NCI-H1417 treated with DMSO at 0.1 percent for 48 hours (cell line): ENCODE measurements at places on chromosomes 11 and 22.

- DNase-seq: no peak
These were observed 3.0 kb upstream of the SWAP70 start for GRCh38 chr11:9660886-9661285.

DNA sequence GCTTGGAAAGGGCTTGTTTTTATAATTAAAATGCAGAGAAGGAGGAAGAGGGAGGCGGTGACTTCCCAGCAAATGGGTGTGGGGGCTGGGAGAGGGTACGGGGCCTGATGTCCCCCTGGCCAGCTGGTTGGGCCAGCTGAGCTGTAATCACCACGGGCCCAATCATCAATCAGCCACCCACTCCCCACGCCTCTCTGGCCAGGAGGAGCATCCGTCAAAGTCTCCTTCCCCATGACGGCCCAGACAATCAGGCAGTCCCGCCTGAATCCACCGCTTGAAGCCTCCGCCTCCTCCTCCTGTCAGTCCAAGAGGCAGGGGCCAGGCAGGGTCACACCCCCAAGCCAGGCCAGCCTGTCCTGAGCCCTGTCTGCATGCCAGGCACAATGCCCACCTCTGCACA is 13.3 kb upstream of the CABP7 start:
- DNase-seq: no peak

DNA sequence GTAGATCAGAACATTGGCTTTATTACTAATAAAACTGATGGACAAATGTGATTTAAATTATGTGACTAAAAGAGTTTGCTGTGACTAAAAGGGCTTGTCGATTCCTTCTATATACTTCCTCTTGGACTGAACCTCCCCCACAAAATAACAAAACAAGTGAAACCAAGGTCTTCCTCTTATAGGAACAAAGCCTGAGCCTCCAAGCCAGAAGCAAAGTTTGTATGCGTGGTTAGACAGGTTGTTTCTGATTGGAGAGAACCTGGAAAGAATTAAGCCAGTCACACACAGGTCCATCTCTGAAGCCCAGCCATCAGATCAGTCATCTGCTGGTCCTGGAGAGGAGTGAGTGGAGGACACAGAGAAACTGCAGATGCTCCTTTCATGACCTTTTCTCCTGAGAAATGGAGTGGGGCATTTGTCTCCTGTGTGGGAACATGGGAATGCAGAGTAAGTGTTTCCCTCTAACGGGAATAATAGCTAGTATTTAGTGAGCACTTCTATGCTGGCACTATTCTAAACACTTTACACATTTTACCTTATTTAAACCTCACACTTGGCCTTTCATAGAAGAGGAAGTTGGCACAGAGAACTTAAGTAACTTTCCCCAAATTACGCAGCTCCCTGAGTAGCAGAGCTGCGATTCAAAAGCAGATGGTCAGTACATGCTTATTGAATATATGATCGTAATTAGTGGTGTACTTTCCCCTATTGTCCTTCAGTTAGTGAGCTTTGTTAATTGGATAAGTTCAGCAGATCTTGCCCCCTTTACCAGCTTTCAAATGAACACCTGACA is 77.1 kb downstream of the UVRAG start:
- DNase-seq: no peak

- DNase-seq: no peak
These were observed 990.2 kb downstream of the BRD1 start for GRCh38 chr22:48837341-48837935.

GRCh38 chr11:15839061-15839460 is 517.3 kb downstream of the SOX6 start:
- DNase-seq: no peak

DNA sequence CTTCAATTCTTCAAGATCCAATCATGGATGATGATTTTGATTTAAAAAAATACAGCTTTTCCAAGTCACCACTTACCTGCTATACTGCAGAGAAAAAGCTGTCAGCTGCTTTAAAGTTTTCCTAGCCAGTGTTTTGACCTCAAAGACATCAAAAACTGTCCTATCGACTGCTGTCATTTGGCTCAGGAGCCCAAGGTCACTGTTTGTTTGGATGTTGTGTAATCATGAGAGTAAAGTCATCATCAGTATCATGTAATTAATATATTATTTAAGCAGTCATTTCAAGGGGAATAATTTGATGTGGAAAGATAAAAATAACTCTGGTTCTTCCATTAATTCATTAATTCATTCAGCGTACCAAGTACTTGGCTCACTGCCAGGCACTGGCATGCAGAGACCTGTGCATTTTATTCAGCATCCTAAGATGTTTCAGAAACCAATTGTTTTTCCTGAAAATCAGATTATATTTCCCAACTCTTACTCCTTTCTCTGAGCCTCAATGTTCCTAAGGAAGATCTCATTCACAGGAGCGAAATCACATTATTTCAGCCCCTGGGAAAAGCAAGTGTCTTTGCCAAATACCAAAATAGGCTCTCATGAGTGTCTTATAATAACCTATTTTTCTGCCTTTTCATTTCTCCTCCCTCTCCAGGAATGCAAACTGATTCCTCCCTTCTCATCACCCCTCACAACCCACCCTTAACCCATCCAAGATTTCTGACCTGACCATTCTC is 59.9 kb downstream of the SLC1A2 start:
- no peak for DNase-seq

GRCh38 chr11:75719340-75720239 is 2.0 kb downstream of the MOGAT2 start:
- no peak for DNase-seq

GRCh38 chr22:48869161-48869560 is 958.5 kb downstream of the BRD1 start:
- DNase-seq: no peak

- no peak for DNase-seq
These were observed 7.7 kb downstream of the E2F8 start for GRCh38 chr11:19232910-19233503.

DNA sequence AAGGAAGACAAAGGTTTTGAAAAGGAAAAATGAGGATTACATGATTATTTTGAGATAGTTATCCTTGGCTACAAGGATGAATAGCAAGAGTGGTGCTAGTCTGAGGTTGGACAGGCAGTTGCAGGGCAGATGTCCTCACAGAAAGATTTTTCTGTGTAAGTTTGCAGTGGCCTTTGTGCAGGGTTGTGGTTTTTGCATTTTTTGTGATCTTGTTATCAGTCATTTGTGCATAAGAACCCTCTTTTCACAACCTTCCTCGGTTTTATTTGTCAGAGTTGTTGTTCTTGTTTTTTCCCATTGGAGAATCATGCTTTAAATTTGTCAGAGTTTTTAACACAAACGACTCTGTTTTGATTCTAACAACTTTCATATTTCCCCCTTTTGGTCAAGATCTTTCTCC is 1.4 kb downstream of the CCDC134 start:
- no peak for DNase-seq

DNA sequence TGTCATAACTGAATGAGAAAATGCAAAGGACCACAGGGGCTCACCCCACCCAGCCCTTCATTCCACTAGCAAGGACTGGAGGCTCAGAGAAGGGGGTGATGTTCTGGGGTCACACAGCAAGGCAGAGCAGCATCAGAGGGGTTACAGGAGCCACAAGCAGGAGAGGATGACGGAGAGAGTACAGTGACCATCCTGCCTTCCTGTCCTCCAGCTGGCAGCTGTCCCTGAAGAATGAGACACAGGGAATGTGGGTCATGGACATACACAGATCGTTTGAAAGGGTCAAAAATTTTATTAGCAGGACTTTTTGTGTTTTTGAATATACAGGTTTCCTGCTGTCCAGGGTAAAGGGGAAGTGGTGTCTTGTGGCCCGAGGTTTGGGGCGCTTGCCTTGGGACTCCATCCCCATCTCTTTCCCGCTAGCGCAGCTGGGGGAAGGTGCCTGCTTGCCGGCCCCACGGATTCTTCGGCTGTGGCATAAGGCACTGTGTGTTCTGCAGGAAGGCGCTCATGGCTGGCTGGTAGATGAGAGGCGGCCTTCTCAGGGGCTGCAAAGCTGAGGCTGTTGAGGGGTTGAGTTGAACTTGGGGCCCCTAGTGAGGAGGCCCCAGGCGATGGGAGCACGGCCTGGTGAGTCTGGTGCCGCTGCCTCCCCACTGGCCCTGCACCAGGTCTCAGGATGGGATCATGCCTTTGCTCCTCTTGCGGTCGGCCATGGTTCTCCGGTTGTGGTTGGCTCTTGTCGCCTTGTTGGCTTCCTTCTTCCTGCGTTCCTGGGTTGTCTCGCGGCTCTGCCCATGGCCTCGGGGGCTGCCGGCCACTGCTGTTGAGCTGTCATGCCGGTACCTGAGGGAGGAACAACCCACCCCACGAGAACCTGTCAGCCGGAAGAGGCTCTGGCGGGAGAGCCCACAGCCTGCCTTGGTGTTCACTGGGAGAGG is 21.4 kb downstream of the UQCR10 start:
- DNase-seq: no peak

- no peak for DNase-seq
These were observed 531 bp upstream of the SOX6 start for GRCh38 chr11:16356761-16357393.

GRCh38 chr11:11731311-11732083 is 109.7 kb upstream of the GALNT18 start:
- peak; percentile 37 for DNase-seq

- DNase-seq: no peak
These were observed 184.5 kb downstream of the EFCAB6 start for GRCh38 chr22:43627485-43628213.

- no peak for DNase-seq
These were observed 4.7 kb upstream of the SUSD2 start for GRCh38 chr22:24176630-24177029.

DNA sequence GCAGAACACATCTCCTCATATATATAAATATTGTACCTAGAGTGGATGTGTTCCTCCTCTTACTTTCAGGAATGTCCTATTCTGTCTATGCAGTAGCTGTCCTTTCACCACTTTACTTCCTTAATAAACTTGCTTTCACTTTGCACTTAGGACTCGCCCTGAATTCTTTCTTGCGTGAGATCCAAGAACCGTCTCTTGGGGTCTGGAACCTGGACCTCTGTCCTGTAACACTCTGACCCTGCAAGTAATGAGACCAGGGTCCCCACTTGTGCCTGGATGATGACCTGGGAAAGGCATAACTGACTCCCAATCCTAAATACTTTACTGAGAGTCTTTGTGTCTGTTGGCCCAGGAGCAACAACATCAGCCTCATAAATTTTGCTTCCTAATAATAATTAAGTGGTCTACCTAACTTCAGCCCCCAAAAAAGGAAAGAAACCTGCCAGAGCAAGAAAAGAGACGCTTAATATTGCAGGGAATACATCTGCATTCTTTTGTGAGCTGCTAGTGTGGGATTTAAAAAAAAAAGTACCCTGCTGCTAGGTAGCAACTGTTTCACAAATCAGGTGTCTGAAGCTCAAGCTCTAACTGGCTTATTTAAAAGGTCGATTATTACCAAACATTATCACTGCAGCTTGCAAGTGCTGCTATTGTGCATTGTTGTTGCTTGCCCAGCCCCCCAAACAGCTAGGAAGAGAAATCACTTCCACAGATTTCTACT is 69.3 kb downstream of the FAM168A start:
- DNase-seq: no peak

- no peak for DNase-seq
These were observed 42.2 kb downstream of the UBASH3B start for GRCh38 chr11:122697636-122698167.

- no peak for DNase-seq
These were observed 157.7 kb downstream of the ADAMTS15 start for GRCh38 chr11:130606178-130606577.

GRCh38 chr11:88590361-88590760 is 252.8 kb upstream of the CTSC start:
- DNase-seq: no peak

DNA sequence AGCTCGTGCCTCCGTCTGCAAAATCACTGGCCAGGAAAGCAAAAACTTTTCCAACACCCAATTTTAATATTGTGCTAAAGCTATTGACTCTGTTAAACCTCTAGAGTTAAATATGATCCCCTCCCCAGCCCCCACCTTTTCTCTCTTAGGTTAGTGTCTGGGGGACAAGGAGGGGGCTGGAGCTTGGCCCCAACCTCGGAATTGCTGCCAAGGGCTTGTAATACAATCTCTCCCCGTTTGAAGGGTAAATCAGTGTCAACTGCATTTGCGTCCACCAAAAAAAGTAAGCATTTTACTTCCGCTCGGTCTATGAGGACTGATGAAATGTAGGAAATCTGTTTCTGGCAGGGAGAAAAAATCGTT is at the start of gene GAS2:
Gene GAS2, plus strand, starts transcription at position 287 of the 363 bp plus-strand sequence. CDS start 8,259 bp downstream, outside the sequence.
- DNase-seq: no peak

- no peak for DNase-seq
These were observed 4.2 kb downstream of the STARD10 start for GRCh38 chr11:72789493-72790131.

DNA sequence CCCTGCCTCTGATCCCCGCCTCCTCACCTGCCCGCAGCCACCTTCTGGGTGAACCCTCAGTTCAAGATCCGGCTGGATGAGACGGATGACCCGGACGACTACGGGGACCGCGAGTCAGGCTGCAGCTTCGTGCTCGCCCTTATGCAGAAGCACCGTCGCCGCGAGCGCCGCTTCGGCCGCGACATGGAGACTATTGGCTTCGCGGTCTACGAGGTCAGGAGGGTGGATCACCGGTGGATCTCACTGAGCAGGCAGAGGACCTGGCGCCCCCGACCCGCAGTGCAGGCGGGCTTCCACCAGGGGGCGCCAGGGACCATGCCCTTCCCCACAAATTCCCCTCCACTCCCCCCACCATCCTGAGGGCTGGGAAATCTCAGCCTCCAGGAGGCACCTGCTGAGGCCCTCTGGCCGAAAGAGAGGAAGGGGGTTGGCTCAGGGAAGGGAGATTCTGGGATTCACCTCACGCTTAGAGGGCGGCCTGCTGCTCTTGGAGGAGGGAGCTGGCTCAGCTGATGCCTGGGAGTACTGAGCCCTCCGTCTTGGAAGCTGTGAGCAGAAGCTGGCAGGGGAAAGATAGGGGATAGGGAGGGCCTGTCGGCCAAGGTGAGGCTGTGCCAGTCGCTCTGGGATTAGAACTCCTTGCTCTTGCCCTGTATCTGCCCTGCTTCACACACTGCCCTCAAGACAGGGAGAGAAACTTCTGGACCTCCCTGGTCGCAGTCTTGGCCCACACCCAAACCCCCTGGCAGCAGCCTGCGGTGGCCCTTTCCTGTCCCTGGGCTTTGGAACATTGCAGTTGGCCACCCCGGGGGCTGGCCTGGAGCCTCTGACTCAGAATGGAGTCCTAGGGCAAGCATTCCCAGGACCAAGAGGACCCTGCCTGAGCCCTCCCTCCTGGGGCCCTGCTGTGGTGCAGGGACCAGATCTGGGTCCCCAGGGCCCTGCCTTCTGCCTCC is 23.2 kb downstream of the CAPN1 start:
- no peak for DNase-seq

DNA sequence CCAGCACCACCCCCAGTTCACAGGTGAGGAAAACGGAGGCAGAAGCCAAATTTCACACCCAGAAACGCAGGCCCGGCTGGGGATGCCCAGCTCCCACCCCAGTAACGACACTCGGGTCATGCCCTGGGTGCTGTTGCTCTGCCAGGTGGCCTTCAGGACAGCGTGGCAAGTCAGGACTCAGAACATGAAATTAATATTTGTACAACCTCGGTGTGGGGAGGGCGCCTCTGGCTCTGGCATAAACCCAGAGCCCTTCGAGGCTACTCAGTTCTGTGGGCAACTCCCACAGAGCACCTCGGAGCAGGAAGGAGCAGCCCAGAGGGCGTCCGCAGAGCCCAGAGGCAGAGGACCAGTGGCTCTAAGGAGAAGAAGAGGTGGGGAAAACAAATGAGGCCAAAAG is 71.6 kb downstream of the CELSR1 start:
- no peak for DNase-seq

GRCh38 chr11:130622141-130622542 is 173.7 kb downstream of the ADAMTS15 start:
- no peak for DNase-seq
